ENCODE measurements at places on chromosomes 4 and X.

DNA sequence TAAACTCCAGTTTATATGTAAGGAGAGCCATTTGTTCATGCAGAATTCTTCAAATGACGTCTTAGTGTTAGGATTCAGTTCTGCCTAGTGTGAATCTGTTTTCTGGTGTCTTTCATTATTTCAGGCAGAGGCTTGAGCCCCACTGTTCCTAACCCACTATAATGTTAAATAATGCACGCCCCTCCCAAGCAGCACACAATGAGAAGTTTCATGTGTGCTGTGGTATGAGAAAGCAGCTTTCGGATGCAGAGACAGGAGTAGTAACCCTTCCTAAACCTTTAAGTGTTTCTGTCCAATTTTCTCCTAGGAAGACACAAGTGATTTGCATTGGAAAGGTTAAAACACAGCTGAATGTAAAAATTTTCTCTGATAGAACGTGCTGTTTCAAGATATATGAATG lies 54.5 kb downstream of the TRIM2 start:
- no peak for DNase-seq

DNA sequence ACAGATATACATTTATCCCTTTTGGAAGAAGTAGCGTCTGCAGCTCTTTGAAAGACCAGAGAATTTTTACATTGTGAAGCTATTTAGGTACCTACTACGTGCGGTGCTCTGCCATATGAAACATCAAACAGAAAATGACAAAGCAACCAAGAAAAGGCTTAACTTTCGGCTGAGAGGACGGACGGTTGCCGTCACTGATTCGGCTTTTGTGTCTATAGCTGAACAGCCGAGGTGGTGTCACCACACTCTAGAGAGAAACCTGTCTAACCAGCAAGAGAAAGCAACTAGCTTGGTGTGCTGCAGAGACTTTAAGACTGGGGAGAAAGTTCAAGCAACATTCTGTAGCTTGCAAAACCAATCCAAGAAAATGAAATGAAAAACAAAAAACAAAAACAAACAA lies 145.5 kb downstream of the SHOX start:
- DNase-seq = no peak

DNA sequence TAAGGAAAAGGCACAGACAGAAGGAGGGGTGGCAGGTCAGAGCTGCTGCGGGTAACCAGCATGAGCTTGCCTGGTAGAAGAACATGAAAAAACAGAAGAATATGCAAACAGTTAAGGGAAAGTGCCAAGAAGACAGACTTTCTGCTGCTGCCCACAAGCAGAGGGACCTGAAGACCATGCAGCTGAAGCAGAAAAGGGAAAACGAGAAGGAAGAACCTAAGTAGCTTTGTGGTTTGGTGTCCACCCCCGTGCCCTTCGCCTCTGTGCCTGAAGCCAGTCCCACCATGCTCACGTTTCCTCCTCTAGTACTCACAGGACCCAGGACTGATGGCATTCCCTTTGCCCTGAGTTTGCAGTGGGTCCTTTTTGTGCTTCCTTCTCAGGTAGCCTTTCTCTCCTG lies 62.8 kb downstream of the UBA6 start:
- DNase-seq = no peak

GRCh38 chrX:72568406-72569092 lies 4.1 kb downstream of the HDAC8 start:
- no peak for DNase-seq

GRCh38 chr4:113449410-113449974 lies 312.0 kb downstream of the CAMK2D start:
- no peak for DNase-seq

DNA sequence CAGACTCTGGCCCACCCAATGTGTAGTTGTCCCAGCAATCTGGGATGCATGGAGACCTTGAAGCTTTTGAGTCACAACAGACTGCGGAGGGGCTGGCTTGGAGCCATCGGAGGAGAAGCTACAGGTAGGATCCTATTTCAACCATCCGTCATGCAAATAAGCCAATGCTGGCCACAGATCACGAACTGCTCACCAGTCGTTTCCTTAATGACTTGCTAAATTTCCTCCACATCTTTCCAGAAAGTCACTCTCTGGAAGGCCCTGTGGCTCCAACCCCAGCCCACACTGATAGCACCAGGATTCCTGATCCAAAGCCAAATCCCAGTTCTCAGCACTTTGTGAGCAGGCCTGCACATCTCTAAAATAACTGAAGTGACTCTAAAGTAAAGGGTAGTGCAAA lies 321.3 kb downstream of the RAB28 start:
- DNase-seq = no peak

DNA sequence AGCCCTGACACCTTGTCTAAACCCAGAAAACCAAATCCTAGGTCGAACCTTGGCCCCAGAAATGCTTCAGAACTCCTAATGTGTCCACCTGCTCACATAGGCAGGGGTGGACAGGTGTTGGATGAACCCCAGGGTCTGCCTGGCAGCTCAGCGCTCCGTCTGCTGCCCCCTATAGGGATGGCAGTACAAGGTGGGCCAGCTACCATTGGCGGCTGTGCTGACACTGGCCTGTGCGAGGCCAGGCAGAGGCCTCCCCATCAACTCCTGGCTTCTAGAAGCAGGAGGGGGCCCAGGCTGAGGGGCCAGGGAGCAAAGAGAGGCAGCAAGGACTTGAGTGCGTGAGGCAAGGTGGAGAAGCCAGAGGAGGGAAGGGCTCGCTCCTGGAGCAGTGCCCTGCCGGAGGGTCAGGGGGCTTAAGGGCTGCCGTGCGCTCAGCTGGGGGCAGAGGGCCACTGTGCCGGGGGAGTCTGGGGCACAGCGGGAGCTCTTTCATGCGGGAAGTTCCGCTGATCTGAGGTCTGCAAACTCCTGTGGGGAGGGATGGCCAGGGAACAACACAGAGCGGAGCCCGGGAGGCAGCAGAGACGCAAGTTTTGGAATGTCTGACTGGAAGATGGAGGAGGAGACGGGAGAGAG lies 20.6 kb downstream of the CCNQ start:
- no peak for DNase-seq

DNA sequence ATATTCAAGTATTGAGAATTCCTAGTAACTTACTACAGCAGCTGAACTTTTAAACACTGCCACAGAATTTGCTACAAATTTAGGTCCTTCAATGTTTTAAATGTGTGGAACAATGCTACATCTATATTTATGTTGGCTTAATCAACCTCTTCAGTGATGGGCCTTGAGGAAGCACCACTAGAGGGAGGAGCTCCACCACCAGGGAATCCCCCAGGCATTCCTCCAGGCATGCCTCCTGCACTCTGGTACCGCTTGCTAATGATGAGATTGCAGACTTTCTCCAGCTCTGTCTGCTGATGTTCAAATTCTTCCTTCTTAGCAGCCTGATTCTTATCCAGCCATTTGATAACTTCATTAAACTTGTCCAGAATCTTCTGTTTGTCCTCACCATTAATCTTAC lies 190.8 kb downstream of the HTR2C start:
- DNase-seq = no peak

GRCh38 chr4:161929956-161930355 lies 233.8 kb downstream of the FSTL5 start:
- no peak for DNase-seq

GRCh38 chrX:9555354-9555753 lies 90.5 kb downstream of the TBL1X start:
- DNase-seq = no peak

Data from NCI-H1092 (cell line).